ENCODE measurements at places on chromosomes 7 and 10.

- DNase-seq = no peak
Observed at GRCh38 chr10:44334621-44335184, 50.2 kb downstream of the CXCL12 start.

DNA sequence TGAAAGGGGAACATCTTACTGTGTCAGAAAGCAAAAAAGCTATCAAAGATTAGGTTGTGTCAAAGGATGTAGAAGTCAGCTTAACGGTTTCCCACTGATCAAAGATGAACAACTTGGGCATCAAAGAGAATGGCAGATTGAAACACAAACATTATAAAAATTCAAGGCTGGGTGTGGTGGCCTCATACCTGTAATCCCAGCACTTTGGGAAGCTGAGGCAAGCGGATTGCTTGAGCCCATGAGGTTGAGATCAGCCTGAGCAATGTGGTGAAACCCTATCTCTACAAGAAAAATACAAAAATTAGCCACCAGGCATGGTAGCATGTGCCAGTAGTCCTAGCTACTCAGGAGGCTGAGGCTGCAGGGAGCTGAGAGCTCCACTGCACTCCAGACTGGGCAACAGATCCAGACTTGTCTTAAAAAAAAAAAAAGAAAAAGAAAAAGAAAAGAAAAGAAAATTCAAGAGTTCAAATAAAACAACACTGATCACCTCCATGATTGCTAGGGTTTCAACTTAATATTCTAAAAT, 34.5 kb downstream of the RTKN2 start:
- no peak for DNase-seq

GRCh38 chr7:133126422-133126821, 44.5 kb upstream of the CHCHD3 start:
- DNase-seq = no peak

GRCh38 chr10:118698421-118698820, 56.3 kb downstream of the CACUL1 start:
- DNase-seq = no peak

GRCh38 chr7:256461-256940, 33.5 kb upstream of the FOXL3 start:
- no peak for DNase-seq
